ENCODE measurements at places on chromosomes 1 and 21.
A peak's percentile ranks its signal among the peaks of the same experiment; 100 is the strongest.

DNA sequence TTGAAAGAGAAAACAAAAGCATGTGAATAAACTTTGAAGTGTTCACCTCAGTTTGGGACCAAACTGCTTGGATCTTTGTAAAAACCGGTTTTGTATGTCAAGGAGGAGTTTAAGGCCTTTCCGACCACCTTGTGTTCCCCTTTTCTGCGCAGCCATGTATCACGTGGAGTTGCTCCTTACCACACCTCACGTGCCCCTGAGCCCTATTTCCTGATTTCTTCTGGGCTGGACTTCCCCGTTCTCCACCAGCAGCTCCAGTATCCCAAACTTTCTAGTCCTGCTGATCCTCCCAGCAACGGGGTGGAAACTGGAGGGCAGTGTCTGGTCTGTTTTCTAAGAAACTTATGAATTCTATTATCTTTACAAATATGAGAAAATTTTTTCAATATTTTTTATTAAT lies 1.6 kb upstream of the SH3D21 start:
- no peak for DNase-seq

DNA sequence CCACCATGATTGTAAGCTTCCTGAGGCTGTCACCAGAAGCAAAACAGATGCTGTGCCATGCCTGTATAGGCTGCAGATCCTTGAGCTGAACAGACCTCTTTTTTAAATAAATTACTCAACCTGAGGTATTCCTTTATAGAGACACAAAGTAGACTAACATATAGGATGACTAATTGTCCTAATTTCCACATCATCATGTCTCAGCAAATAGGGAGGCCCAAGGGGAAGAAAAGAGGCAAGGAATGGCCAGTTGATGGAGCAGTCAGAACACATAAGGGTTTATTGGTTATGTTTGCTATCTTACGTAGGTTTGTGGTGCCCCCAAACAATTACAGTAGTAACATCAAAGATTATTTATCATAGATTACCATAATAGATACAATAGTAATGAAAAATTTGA lies 126.2 kb downstream of the RASAL2 start:
- no peak for DNase-seq

DNA sequence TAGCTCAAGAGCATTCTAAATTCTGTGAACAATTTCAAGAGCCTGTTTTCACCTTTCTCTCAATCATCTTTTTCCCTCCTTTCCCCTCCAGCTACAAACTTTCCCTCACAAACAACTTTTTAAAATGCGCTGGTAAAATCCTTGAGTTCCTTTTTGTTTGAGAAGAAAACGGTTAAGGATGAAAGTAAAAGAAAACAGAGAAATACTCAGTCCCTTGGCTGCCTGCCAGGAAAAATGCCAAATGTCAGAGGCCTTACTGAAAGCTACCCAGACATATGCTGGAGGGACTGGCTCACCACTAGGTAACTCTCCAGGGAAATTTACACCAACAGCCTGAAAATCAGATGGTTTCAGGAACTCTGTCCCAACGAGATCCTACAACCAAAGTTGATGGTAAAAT lies 11.0 kb upstream of the SERBP1 start:
- DNase-seq = no peak

- DNase-seq = no peak
These were observed 7.5 kb upstream of the PTPN7 start for GRCh38 chr1:202167708-202168415.

DNA sequence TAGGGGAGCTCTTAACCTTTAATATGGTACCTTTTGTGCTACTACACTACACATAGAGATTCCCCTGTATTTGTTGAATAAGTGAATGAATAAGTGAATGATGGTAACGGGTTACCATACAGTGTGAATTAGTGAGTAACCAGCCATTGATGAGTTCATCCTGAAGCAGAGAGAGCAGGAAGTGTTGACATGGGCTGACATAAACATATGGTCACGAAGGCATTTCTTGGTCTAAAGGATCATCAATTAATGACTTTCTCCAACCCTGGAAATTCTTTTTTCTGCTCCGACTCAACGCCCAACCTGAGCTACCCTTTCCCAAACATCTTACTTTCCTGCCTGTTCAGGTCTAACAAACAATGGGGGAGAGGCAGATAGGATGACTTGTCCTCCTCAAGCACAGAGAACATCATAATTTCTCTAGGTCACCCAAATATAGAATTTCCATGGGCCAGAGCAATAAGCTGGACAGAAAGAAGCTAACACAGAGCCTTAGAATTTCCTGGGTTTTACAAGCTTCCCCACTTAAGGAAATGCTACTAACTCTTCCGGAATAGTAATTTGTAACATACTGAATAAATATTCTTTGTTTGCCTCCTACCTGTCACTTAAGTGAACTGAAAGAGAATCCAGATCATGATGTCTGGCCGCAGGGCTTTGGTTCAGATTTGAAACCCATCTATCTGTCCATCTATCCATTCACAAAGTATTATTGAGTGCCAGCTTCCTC lies 114.7 kb upstream of the NGF start:
- no peak for DNase-seq

GRCh38 chr1:23838401-23838866 lies 13.2 kb upstream of the HMGCL start:
- DNase-seq = no peak

DNA sequence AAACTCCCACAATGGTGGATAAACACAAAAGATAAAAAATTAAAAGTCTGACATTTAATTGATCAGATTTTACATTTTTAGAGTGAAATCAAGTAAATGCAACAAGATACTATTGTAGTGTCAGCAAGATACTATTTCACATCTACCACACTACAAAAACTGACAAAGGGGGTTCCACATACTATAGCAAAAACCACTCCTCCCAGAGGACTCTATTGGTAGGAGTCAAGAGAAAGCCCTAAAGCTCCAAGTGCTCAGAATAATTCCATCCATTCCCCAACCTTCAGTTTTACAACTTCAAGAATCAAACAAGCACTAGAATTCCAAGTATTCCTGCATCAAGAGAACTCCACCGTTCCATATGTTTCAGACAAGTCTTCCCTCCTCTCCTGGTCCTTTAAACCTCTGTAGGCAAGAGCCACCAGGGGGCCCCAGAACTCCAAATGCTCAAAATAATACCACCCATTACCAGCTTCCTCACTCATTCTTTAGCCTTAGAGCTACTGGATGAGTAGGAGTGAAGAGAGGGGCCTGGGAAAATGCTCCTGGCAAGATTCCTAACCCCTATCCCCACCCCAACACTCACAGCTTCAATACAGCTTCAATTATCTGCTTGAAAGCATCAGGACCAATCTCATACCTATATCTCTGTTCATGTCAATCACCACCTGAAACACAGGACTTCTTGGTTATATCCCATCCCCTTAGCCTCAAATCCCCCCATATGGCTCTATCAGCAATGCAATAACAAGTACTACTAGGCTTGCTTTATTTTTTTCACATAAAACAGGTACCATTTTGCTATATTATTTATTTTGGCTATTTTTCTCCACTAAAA lies 9.9 kb downstream of the TOR1AIP2 start:
- no peak for DNase-seq

DNA sequence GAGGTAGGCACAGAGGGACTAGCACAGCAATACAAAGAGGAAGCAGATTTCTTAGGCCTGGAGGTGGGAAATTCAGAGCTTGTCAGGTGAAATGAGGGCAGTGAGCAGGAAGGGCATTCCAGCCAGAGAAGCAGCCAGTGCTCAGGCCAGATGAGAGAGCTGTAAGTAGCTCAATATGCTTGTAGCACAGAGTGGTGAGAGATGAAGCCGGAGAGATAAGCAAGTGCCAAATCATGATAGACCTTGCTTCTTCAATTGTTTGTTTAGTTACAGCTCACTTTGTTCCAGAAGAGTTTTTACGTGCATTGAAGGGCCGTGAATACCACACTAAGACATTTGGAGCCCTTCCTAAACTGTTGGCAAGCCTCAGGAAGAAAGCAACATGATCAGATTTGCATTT lies 42.0 kb upstream of the ADAMTS1 start:
- no peak for DNase-seq

- no peak for DNase-seq
These were observed 4.0 kb downstream of the ERG start for GRCh38 chr21:38494251-38494642.

GRCh38 chr1:178488393-178488792 lies 8.4 kb downstream of the CLEC20A start:
- no peak for DNase-seq

GRCh38 chr1:8870103-8870502 lies 8.4 kb downstream of the ENO1 start:
- DNase-seq = no peak

- DNase-seq = no peak
These were observed 22.4 kb downstream of the CNIH4 start for GRCh38 chr1:224378855-224379631.

DNA sequence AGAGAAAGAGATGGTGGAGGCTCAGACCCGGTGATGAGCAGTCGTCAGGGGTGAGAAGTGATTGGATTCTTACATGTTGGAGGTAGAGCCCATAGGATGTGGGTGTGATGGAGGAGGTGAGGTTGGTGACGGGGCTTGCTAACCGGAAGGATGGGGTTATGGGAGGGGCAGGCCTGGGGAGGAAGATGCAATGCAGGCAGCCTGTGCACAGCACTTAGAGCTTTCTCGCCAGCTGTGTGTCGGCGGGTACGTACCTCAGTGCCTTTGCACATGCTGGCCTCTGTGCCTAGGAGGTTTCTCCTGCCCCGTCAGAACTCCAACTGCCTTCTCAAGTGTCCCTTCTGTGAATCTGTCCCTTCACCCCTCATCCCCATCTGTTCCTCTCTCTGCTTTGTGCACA lies 2.9 kb upstream of the BSND start:
- no peak for DNase-seq

DNA sequence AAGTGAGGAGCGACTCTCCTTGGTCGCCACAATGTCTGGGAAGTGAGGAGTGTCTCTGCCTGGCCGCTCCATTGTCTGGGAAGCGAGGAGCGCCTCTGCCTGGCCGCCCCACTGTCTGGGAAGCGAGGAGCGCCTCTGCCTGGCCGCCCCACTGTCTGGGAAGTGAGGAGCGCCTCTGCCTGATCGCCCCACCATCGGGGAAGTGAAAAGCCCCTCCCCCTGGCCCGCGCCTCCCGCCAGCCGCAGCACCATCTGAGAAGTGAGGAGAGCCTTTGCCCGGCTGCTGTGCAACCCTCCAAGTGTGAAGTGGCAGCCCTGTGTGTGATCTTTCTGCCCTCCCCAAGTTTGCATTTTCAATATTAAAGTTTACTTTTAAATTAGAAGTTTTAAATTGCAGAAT lies 95.0 kb upstream of the PPP2R5A start:
- DNase-seq = no peak

DNA sequence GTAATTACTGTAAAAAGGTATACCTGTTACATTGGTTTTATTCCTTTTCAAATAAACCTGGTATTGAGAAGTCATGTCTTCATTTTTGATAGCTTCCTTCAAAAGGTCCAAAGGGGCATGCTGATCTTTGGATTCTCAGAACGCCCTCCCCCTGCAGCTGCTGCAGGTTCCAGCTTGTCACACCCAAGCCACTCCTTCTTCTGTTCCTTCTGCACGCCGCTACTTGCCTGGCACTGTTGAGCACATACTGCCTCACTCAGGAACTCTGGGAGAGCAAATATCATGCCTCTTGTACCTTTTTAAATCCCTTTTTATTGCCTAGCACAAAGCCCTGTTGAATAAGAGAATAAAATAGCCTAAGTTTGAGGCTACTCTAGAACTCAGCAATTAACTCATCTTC lies 136.9 kb downstream of the BARHL2 start:
- DNase-seq = no peak

DNA sequence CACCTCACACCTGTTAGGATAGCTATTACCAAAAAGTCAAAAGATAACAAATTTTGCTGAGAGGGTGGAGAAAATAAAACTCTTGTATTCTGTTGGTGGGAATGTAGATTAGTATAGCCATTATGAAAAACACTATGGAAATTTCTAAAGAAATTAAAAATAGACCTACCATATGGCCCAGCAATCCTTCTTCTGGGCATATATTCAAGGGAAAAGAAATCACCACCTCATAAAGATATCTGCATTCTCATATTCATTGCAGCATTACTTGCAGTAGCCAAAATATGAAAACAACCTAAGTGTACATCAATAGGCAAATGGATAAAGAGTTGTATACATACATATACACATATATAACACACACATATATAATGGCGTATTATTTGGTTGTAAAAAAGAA lies 791.6 kb upstream of the RGS18 start:
- no peak for DNase-seq

- DNase-seq = no peak
These were observed 10.6 kb downstream of the FMO1 start for GRCh38 chr1:171258943-171259342.

GRCh38 chr1:168654198-168654915 lies 74.6 kb downstream of the DPT start:
- no peak for DNase-seq

- DNase-seq = peak; percentile 84
These were observed 246.6 kb downstream of the RRAGC start for GRCh38 chr1:38612951-38613350.

- DNase-seq = no peak
These were observed 22.9 kb downstream of the ATP2B4 start for GRCh38 chr1:203649551-203649998.

DNA sequence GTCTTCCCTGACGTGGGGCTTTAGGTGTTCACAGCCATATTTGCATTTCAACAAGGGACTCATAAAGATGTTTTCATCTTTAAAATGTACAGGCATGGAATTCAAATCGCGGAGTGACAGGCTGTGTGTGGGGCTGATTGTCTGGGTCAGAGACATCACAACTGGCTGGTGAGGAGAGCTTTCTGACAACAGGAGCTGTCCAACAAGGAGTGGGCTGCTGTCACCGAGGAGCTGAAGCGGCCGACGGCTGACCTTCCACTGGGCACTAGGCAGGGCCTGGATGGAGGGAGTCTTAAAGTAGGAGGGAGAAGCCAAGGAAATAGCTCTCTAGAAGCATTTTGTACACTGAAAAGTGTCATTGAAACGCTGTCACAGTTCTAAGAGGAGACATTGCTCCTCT lies 30.5 kb upstream of the SCMH1 start:
- no peak for DNase-seq

DNA sequence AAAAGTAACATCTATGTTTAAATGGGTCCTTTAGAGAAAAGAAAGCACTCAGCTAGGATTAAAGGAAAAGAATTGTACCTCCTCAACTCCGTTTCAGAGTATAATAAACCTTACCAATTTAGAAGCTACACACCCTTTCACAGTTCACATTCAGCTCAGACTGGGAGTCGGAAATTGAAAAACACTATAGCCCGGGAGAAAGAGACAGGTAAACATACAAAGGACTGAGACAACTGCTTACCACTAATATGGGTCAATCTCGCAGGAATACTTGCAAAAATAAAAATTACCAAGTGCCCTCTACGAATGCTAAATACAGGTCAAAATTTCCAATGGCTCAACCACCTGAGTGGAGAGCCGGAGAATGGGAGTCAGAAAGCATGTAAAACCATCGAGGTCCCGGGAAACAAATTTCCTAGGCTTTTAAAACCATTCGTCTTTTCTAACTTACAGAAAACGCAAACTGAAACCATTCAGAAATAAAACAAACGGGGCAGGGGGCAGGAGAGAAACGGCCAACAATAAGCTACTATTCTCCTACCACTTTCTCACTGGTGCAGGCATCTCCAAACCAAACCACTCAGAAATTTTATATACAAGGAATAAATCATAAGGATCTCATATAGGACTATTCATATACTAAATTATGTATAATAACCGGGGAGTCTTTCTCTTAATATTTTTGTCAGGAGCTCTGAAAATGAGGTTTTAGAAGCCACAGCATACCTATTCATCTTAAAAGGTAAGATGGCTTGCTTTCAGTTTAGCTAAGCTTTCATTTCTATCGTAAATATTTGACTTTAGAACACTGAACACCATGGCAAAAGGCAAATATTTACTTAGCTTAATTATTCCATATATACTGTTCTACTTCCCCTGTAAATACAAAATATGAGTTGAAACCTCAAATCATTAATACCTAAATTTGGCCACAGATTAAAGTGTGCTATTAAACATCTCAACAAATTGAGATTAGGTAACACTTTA lies 136.5 kb downstream of the RERE start:
- DNase-seq = no peak
